ENCODE measurements at places on chromosomes 6 and 20.

DNA sequence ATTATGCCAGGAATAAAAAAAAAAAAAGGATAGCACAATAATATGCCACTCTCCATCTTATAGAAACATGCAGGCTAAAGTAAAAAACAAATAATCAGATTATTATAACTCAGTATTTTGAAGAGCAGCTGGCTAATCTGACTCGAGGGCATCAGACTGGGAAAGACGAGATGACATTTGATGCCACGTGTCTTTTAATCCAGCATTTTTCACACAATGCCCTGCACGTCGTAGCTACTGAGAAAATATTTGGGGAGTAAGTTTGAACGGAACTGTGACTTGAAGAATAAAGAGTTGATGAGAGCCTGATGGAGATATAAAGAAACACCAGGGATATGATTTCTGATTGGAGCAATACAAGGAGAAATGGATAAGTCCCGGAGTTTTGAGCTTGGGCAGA lies 237.7 kb downstream of the ARID1B start:
- no peak for ATAC-seq

- no peak for ATAC-seq
These were observed 187.1 kb downstream of the EYA4 start for GRCh38 chr6:133428295-133428694.

DNA sequence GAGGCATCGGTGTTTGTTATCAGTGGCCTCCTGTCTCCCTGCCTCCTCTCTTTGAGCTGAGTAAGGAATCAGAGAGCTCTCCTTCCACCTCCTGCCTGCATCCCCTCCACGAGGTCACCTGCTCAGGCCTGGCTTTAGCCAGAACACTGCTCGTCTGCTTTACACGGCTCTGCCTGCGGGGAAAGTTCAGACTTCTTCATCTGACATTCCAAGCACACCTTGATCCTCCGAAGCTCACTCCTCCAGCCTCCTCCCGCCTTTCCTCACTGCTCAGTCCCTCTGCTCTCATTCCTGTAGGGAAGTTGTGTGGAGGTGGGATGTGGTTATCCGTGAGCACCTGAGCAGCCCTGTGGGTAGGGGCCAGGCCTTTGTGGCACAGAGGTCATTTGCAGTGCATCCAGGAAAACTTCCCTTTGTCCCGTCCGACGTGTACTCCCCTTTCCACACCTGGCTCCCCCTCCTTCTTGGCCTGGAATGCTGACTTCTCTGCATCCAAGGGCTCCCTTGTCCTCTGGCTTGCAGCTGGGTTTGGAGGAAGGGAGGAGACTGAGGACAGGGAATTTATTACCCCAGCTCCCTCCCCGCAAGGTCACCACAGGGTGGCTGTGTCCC lies 12.8 kb upstream of the CCDC167 start:
- ATAC-seq = no peak

- no peak for ATAC-seq
These were observed 77.0 kb downstream of the FAM120B start for GRCh38 chr6:170383466-170384035.

GRCh38 chr6:63600136-63600535 lies 27.9 kb downstream of the LOC128125822 start:
- ATAC-seq = no peak

DNA sequence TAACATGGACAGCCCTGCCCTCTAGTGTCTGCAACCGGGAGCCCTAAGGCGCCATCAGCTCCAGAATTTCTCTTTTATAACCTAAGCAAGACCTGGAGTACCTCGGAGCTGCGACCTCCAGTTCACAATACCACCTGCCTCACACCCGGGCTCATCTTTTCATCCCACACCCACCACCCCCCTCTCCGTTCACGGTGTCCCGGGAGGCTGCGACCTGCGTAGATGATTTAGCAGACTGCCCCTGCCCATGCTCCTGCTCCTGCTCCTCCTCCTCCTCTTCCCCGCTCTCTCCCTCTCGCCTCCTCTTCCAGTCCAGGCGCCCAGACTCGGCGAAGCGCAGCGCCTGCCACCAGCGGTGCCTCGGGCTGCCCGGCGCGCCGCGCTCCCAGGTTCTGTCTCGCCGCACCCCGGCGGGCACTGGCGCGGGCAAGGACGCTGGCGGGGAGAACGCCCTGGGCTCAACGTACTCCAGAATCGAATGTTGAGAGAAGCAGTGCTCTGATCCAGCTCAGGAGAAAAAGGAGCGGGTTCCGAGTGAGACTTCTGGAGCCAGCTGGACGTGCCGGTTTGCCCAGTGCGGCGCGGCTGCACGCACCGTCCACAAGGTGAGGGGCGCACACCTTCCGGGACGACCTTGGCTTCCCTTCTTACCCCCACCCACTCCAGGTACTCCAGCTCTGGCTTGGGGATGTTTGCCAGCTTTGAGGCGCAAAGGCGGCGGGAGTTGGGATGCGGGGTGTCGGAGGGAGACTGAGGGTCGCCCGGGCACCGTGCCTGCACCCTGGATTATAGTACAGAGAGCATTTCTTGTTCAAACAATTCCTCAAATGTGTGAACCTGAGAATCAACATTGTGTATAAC lies at the start of gene HTR1E:
Gene HTR1E, plus strand, starts transcription at position 310 of the 861 bp plus-strand sequence. CDS start 77,807 bp downstream, outside the sequence.
- no peak for ATAC-seq

GRCh38 chr6:98975421-98975820 lies 27.7 kb upstream of the FBXL4 start:
- ATAC-seq = no peak

- no peak for ATAC-seq
These were observed 387.7 kb downstream of the BTBD3 start for GRCh38 chr20:12305188-12305950.

DNA sequence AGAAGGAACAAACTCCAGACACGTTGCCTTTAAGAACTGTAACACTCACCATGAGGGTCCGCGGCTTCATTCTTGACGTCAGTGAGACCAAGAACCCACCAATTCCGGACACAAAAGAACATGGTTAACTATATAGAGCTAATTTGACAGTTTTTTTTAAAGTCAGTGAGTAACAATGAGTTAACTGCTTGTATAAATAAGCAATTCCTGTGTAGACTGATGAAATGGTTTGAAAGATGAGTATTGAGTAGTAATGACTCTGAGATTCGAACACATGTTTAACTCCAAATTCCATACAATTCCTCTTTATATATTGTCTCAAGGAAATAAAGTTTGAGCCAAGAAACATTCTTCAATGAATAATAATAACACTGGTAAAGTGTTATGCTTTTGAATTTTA lies 478.0 kb downstream of the MMUT start:
- no peak for ATAC-seq

- ATAC-seq = peak; percentile 67
These were observed 5.2 kb downstream of the FNDC1 start for GRCh38 chr6:159174263-159174969.

DNA sequence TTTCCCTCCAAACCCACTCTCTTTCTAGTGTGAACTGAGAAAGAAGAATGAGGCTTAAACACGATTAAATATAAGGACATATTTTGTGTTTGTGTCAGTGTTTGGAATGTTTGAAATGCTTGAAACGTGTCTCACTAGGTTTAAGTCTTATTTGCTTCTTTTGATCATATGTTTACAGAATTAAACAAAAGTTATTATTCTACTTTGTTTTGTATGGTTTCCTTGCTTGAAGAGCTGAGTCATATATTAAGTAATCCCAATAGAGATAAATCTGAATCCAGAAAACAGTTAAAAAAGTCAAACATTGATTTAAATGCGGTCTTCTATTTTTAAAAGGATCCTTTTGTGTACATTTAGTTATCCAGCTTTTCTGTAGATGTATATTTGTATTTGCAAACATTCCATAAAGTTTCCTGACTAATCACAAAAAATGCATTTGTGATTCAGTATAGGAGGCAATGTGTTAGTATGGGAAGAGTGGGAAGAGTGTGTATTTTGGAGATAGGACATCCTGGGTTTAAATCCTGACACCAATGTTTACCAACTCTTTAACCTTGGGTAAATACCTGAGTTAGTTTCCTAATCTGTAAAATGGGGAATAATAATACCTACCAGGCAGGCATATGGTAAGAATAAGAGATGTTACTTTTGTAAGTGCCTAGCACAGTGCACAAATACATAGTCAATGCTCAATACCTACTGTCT lies 72.9 kb downstream of the TSBP1 start:
- ATAC-seq = no peak

GRCh38 chr6:39543095-39543494 lies 182.1 kb downstream of the KIF6 start:
- no peak for ATAC-seq

DNA sequence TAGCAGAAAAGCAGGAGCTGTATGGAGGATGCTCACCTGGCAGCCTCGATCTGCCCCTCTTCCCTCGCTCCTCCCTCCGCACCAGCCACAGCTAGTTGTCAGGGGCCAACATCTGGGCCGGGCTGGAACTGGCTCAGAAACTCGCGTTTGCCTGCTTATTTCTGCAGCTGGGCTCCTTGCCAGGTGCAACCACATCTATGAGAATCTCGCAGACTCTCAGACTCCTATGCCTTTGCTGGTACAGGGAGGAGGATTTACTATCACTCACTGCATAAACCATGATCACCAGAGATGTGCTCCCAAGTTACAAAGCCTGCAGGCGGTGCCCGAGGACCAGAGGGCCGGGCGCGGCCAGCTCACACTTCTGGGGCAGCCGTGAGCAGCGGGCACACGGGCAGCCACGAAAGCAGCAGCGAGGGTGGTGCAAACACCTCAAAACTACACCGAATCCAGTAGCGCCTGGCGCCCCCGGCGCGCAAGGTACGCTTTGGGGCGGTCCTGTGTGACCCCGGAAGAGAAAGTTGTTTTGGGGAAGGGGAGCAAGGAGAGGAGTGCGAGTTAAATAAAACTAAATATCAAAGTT lies 577 bp upstream of the LRRC1 start:
- peak; percentile 44 for ATAC-seq

DNA sequence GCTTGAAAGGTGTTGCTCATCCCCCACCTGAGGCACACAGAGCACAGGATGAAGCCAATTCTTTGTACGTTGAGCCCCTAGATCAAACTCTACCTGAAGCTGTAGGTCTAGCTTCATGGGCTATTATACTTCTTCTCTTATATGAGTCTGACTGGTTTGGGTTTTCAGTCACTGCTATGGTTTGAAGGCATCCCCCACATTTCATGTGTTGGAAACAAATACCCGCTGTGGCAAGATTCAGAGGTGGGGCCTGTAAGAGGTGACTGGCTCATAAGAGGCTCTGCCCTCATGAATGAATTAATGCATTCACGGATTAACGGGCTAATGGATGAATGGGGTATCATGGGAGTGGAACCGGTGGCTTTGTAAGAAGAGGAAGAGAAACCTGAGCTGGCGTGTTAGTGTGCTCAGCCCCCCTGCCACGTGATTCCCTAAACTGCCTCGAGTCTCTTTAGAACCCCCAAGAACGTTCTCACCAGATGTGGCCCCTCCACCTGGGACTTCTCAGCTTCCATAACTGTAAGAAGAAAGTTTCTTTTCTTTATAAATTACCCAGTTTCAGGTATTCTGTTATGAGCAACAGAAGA lies 39.2 kb downstream of the PREX1 start:
- peak; percentile 8 for ATAC-seq

DNA sequence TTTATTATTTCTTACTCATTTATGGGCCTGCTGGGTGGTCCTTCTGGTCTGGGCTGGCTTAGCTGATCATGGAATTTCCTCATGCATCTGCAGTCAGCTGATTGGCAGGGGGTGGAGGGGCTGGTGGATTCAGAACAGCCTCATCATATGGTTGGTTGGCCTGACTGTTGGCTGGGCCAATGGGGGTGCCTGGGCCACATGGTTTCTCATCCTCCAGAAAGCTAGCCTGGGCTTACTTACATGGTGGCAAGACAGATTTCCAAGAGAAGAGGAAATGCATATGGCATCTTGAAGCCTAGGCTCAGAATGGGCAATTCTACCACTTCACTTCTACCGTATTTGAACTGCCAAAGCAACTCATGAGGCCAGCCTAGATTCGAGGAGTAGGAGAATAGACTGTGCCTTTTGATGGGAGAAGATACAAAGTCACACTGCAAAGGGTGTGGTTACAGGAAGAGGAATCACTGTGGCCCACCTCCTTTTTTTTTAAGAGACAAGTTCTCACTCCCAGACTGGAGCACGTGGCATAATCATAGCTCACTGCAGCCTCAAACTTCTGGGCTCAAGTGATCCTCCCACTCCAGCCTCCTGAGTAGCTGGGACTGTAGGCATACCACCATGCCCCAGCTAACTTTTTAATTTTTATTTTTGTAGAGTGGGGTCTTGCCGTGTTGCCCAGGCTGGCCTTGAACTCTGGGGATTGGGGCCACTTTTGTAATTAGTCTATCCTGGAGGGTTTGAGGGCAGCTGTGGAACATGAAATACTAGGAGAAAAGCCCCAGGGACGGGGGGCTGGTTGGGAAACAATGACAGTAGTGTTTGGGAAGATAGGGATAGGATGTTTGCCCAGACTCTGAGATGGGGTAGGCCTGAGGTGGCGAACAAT lies 47.6 kb upstream of the RNF24 start:
- no peak for ATAC-seq

DNA sequence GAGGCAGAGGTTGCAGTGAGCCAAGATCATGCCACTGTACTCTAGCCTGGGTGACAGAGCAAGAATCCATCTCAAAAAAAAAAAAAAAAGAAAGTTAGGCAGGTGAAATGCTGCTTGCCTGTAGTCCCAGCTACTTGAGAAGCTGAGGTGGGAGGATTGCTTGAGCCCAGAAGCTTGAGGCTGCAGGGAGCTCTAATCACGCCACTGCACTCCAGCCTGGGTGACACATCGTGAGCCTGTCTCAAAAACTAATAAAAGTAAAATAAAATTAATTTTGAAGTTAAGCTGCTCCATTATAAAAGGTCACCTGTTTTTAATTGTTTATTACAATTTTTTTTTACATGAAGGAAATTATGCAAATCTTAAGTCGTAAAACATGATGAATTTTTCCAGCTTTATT lies 23.2 kb upstream of the SAMHD1 start:
- no peak for ATAC-seq

GRCh38 chr6:138529478-138529877 lies 30.2 kb upstream of the NHSL1 start:
- no peak for ATAC-seq

GRCh38 chr6:2859185-2859700 lies 17.6 kb upstream of the SERPINB1 start:
- ATAC-seq = no peak

DNA sequence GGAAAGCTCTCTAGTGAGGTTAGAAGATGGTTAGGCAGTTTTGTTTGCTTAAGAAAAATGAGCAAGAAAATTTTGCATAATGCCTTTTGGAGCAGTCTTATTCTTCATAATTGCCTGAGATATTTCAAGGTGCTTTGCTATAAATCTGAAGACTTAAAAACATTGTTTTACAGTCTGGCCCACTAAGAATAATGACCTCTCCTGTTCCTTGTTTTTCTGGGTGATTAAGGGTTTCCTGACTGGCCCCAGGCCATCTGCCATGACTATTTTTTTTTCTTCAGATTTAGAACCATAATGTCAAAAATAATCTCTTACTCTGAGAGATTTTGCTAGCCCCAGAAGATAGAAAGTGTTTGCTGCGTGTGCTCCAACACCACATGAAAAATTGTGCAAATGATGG lies 72.3 kb upstream of the CENPW start:
- no peak for ATAC-seq

GRCh38 chr6:127420556-127420955 lies 38.6 kb downstream of the KIAA0408 start:
- ATAC-seq = peak; percentile 99

GRCh38 chr20:19176470-19177052 lies 35.9 kb upstream of the SLC24A3 start:
- no peak for ATAC-seq

- ATAC-seq = no peak
These were observed 289.7 kb downstream of the UBE3D start for GRCh38 chr6:82775981-82776380.
